ENCODE measurements at places on chromosomes 11 and 22. TPM values are rescaled to one million over a fixed set of nuclear protein-coding genes. Genes with fewer than 3 reads are reported as not detected.

GRCh38 chr22:38347181-38347943 lies 30.1 kb upstream of the CSNK1E start:
- no peak for DNase-seq

PRG3 gene
- total RNA-seq = not detected

MGAT3 gene
- 32.4 TPM for total RNA-seq

RFPL2 gene
- total RNA-seq = not detected

- DNase-seq = no peak
Observed at GRCh38 chr11:8111636-8112035, 30.6 kb downstream of the TUB start.

TYR gene
- not detected for total RNA-seq

DNA sequence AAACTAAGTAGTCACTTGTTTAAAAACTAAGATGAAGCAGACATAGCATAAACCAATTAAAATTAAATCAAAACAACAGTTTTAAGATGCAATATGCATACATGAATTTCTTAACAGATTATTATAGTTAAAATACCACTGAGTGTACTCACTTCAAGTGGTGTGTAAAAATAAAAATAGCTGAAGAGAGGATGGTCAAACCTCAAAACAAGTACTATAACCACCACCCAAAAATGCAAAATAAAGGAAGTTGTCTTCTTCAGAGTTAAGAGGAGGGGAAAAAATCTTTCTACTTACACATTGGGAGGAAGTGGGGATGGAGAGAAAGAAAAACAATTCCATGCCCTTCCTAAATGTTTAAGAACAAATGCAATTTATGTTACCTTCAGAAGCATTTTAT lies 31.9 kb downstream of the RRAS2 start:
- no peak for DNase-seq

DNA sequence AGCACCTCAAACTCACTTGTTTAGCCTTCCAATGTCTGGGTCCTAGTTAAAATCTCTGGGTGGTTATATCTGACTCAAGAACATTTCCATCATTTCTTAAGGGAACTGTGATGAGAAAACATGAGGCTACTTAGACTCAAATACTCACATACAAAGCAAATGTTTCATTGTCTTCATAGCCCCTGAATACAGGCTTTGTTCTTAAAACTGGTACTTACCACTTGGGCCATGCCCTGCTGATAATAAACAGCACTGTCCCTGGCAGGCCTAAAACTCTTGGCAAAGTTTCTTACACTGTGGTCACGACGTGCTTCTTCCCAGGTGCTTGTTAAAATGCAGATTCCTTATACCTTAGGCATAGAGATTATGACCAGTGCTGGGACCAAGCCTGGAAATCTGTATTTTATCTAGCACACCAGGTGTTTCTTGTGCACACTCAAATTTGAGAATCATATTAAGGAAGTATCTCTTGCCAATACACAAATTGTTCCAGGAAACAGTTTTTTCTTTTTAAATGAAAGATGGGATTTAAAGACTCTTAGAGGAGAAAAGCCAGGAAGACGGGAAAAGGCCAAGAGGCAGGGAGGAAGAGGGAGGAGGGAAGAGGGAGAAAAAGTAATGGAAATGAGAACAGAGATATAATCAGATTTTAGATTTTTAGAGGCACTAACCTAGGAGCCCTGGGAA lies 287.9 kb upstream of the MPPED2 start:
- no peak for DNase-seq

- DNase-seq = no peak
Observed at GRCh38 chr11:68373815-68374501, 61.6 kb downstream of the LRP5 start.

UPK3A gene
- total RNA-seq = not detected

Data from tibial nerve (tissue), 4 donors.